Hair follicle dermal papilla cell (primary cell): ENCODE measurements at places on chromosomes 3 and 15. TPM values are rescaled to one million over a fixed set of nuclear protein-coding genes. Genes with fewer than 3 reads are reported as not detected.

ATR gene
- 24.5 and 27.9 TPM in 2 replicates for total RNA-seq

DYNLT2B gene
- total RNA-seq = 3.9 and 5.6 TPM in 2 replicates

LMOD3 gene
- total RNA-seq = not detected in 2 replicates

ACOX2 gene
- total RNA-seq = 24.7 and 28.1 TPM in 2 replicates

ARRDC4 gene
- total RNA-seq = 65.3 and 121 TPM in 2 replicates

CADPS gene
- total RNA-seq = 6.9 and 7.0 TPM in 2 replicates

FBXO45 gene
- 6.0 and 6.2 TPM in 2 replicates for total RNA-seq

SNAPC5 gene
- 8.4 and 16.2 TPM in 2 replicates for total RNA-seq

ZMYND10 gene
- 0.65 and 2.1 TPM in 2 replicates for total RNA-seq

ST3GAL6 gene
- 0.49 and 1.3 TPM in 2 replicates for total RNA-seq

ZNF662 gene
- 4.3 and 6.7 TPM in 2 replicates for total RNA-seq

EFCC1 gene
- total RNA-seq = not detected in 2 replicates

PLCH1 gene
- 0.32 TPM in 1 of 2 replicates, not detected in the other for total RNA-seq

GOLGA6D gene
- total RNA-seq = under 0.01 TPM in 1 of 2 replicates, not detected in the other

SLC15A2 gene
- total RNA-seq = 0.32 and 0.85 TPM in 2 replicates

CASR gene
- total RNA-seq = not detected in 2 replicates

CAND2 gene
- total RNA-seq = 13.1 and 15.7 TPM in 2 replicates

GNAT1 gene
- total RNA-seq = not detected in 2 replicates

CHRNA5 gene
- 0.36 and 1.3 TPM in 2 replicates for total RNA-seq
